Effector memory CD8-positive, alpha-beta T cell (primary cell): ENCODE measurements at places on chromosomes 5 and 9.
A peak's percentile ranks its signal among the peaks of the same experiment; 100 is the strongest.

- no peak for DNase-seq
Observed at GRCh38 chr9:6049798-6050197, 34.4 kb upstream of the RANBP6 start.

DNA sequence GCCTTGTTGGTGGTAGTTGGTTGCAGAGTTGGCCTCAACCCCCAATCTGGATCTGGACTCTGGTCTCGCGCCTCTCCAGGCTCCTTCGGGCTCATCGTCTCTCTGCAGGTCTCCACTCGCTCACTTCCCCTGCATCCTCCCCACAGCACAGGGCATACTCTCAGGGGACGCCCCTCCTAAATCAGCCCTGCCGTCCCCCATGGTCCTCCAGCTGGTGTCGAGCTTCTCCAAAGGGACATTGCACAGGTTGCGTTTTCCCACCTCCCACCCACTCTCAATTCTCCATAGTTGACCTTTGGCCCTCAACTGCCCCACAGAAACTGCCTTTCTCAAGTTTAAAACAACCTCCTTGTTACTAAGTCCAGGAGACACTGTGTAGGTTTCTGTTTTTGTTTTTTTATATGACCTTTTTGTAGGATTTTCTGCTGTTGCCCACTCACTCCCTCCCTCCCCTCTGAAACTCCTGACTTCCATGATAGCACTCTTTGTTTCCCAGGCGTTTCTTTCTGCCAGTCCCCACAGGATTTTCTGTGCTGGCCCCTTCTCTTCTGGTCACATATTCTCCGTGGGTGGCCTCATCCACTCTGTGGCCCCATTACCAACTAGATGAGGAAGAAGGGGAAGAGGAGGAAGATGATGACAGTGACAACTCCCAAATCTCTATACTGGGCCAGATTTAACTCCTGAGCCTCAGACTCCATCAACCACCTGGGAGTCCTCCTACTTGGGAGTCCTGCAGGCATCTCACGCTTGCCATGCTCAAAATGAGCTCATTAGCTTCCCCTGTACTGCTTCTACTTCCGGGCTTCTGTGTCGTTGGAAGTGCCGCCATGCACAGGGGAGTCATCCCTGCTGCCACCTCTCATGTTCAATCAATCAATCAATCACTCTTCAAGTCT is 50.3 kb downstream of the ALG2 start:
- DNase-seq, result no peak

- no peak for DNase-seq
Observed at GRCh38 chr9:114078021-114078780, at the start of gene AMBP. TSS of gene AMBP (minus strand) at chr9:114078300. CDS start at chr9:114078209, 91 bp downstream.

DNA sequence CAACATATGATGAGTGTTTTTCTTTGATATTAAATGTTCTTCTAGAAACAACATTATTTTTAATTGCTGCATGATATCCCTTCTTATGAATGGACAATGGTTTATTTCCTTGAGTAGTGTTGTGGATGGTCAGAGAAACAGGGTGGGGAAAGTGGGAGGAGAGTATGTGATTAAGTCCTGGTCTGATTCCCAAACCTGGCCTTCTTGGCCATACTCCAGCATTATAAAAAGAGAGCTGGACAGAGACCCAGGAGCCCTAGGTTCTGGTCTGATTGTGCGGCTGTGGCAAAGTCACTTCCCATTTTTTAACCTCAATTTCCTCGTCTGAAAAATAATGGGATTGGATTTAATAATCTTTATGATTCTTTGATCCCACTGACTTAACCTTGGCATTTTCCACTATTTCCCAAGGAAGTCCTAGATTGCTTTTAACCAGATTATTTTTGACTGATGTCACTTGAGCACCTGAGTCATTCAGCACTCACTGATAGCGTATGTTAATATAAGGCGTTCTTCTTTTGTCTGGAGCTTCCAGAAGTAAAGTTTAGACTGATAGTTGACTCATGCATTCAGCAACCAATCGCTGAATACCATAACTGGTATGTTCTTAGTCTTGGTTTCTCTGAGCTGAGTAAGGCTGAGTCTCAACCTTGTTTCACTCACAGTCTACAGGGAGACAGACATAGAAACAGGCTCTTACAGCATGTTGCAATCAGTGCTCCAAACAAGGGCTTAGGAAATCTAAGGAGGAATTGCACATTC is 26.2 kb downstream of the OSMR start:
- DNase-seq, result no peak

GRCh38 chr5:154801083-154801482 is 45.9 kb downstream of the LARP1 start:
- no peak for DNase-seq

DNA sequence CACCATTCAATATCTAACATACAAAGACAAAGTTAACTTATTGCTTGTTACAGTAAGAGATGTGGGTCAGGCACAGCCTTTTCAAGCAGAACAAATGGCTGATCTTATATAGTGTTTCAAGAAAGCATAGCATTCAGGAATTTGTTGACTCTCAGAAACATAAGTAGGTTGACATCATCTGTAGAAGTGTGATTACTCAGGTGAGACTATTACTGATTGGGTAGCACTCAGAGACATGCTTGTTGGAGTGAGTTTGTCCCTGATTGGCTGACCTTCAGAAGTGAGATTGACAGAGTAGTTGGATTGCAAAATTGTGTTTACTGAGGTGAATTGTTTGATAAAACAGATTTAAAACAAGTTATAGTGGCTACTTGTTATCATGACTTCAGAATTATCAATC is 30.7 kb upstream of the TNPO1 start:
- DNase-seq, result no peak

GRCh38 chr5:73938938-73939320 is 312.9 kb downstream of the ARHGEF28 start:
- no peak for DNase-seq

GRCh38 chr9:126569036-126569435 is 44.7 kb upstream of the LMX1B start:
- no peak for DNase-seq

- DNase-seq, result no peak
Observed at GRCh38 chr5:154395407-154396106, 50.2 kb upstream of the SAP30L start.

GRCh38 chr5:88000877-88001276 is 267.8 kb downstream of the TMEM161B start:
- no peak for DNase-seq

GRCh38 chr9:83665580-83666200 is 42.1 kb downstream of the UBQLN1 start:
- no peak for DNase-seq

DNA sequence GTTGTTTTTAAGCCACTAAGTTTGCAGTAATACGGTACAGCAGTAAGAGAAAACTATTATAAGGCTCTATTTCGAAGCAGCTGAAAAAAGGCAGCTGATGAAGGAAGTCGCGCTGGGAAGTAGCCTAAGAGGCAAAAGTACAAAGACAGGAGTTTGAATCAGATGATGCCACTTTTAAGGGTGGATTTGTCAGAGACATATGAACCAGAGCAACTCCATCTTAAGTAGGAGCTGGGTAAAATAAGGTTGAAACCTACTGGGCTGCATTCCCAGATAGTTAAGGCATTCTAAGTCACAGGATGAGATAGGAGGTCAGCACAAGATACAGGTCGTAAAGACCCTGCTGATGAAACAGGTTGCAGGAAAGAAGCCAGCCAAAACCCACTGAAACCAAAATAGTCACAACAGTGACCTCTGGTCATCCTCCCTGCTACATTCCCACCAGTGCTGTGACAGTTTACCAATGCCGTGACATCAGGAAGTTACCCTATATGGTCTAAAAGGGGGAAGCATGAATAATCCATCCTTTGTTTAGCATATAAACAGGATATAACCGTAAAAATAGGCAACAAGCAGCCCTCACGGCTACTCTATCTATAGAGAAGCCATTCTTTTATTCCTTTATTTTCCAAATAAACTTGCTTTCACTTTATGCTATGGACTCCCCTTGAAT is 91.8 kb upstream of the PRSS3 start:
- no peak for DNase-seq

GRCh38 chr5:68242743-68243142 is 27.2 kb downstream of the PIK3R1 start:
- DNase-seq, result no peak

DNA sequence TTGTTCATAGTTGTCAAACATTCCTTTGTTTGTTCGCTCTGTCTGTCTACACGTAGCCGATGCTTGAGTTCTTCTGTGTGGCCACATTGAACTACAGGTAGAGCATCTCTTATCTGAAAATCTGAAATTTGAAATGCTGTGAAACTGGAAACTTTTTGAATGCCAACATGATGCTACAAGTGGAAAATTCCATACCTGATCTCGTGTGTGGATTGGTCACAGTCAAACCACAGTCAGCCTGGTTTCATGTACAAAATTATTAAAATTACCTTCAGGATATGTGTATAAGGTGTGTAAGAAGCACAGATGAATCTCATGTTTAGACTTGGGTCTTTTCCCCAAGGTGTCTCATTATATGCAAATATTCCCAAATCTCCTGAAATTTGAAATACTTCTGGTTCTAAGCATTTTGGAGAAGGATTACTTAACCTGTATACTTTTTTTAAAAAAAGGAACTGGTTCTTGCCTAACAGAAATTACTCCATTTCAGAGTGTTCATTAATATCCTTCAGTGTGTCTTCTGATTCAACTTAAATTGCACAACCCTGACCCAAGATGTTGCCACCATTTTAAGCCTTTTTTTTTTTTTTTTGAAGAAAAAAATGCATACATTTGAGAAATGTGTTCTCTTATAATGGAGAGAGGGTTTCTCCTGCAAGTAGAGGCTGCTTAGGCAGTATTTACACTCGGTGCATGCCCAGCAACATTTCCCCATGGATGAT is 254.3 kb downstream of the MAST4 start:
- DNase-seq, result no peak

DNA sequence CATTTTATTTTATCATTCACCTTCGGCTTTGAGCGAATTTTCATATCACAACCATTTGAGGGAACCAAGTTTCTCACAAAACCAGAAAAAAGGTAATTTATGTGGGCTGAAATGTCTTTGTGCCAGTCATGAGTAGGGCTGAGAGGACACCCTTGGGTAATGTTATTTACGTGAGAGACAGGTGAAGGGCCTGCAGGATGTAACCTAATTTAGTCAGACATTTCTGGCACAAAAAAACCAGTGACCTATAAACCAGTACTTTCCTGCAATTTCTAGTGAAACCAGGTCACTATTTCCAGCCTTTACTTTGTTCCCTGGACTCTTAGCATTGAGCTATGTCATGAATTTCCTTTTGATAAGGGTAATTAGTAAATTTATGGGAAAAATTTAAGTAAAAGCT is 17.2 kb upstream of the CCDC112 start:
- DNase-seq, result no peak

- no peak for DNase-seq
Observed at GRCh38 chr5:156706631-156707030, 143.5 kb upstream of the PPP1R2B start.

- peak; percentile 69 for DNase-seq
Observed at GRCh38 chr5:111530298-111530740, 18.0 kb upstream of the STARD4 start.

GRCh38 chr5:136197462-136198142 is 4.6 kb upstream of the SMIM32 start:
- no peak for DNase-seq

GRCh38 chr5:1507457-1507856 is 16.3 kb downstream of the LPCAT1 start:
- DNase-seq, result no peak

DNA sequence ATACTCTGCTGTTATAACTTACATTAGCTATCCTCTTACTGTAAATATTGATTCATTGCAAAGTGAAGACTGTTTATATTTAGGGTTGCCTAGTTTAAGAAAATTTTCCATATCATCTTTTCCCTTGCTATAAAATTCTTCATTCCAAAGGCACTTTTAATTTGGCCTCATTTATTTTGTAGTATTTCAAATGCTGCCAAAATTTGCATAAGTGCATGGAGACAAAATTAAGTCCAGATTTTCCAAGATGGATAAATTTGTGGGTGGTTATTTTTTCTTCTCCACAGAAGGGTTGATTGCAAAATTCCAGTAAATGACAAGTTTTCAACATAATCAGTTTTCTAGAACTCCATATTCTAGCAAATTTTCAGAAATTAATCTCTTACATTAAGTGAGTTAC is 141.5 kb upstream of the MTAP start:
- DNase-seq, result no peak

- DNase-seq, result no peak
Observed at GRCh38 chr9:88747768-88748167, 212.8 kb downstream of the NXNL2 start.

- DNase-seq, result no peak
Observed at GRCh38 chr5:135038813-135039270, 4.8 kb upstream of the PITX1 start.

GRCh38 chr5:171639205-171639621 is 146.4 kb upstream of the SMIM23 start:
- no peak for DNase-seq

GRCh38 chr5:132687995-132688394 is 14.2 kb downstream of the IL4 start:
- no peak for DNase-seq

GRCh38 chr5:119291877-119292276 is 63.9 kb upstream of the TNFAIP8 start:
- no peak for DNase-seq

DNA sequence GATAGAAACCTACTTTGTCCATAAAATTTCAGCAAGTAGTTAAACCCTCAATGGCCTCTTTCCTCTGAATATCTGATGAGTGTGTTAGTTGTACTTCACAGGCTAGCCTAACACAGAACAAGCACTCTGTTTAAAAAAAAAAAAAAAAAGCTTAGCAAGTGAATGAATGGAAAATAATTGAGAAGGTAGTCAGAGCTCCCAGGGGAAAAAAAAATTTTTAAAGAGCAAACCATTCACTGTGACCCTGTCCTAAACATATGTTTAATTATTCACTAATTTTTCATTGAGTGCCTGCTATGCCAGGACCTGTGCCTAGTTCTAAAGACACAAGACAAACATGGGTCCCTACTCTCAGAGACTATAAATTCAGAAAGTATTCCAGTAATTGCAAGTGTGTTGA is 69.3 kb downstream of the SH3RF2 start:
- DNase-seq, result no peak

DNA sequence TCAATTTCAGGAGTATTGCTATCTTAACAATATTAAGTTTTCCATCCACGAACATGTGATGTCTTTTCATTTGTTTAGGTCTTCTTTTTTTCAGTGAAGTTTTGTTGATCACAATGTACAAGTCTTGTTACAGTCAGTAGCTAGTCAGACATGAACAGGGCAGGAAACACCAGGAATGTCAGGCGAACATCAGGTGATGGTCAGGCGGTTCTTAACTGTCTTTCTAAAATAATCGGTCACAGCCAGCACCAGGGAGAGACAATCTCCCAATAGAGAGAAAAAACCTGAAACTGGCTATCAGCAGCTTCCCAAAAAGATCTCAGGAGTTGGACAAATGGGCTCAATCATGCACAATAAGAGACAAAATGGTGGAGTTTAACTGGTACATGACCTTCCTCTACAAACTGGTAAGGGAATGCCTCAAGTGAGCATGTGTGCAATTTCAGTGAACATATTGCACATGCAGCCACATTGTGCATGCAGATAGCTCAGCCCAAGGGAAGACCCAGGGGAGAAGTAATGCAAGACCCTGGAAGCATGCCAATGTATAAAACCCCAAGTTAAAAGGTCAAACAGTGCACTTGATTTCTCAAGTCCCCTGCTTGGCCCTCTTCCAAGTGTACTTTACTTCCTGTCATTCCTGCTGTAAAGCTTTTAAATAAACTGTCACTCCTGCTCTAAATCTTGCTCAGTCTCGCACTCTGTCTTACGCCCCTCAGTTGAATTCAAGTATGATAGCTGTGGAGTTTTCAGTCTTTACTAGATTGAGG is 176.1 kb upstream of the RASEF start:
- DNase-seq, result no peak
